ENCODE measurements at places on chromosomes 6 and 20.

- peak; percentile 71 for DNase-seq
These were observed 12.0 kb downstream of the STMN3 start for GRCh38 chr20:63641146-63641791.

DNA sequence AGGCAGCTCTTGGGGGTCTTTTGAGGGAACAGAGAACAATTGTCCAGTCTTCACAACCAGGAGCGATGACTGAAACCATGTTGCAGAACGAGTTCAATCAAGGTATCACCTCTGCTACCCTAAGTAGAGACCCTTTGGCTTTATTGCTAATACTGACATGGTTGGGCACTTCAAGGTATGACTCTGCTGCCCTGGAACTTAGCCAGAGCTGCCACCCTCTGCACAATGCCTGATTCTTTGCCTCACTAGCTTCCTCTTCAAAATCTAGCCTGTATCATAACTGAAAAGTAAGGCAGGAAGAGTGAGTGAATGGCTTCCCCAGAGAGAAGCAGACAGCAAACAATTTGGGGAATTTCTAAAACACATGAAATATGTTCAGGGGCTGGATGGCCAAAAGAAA, 592.7 kb upstream of the NRSN1 start:
- DNase-seq, result no peak

- DNase-seq, result no peak
These were observed 6.4 kb downstream of the RMND1 start for GRCh38 chr6:151445482-151445881.

- DNase-seq, result no peak
These were observed 461 bp upstream of the DCDC2 start for GRCh38 chr6:24358219-24358821.

DNA sequence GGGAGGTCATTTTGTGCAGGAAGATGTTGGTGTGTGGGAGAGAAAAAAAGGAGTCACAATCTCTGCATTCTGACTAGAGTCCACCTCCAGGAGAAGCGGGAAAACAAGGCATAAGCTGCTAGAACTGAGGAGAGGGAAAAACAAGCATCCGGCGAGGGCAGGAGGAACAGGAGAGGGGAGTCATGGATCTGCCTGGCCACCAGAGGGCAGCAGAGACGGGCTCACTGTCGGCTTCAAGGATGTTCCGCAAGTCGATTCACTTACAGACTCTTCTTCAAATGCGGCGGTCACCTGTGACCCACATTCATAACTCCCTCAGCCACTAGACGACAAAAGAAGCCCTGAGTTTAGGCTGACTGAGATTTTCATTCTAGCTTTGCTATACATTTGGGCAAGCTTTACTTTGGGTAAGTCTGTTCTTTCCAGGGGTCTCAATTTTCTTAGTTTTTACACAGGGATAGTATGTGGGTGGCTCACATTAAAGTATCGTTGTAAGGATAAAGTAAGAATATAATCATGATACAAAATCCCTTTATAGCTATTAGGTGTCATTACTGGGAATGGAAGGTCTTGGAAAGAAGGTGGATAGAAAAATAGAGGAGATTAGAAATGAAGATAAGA, 6.6 kb upstream of the BTNL2 start:
- DNase-seq, result peak; percentile 81

GRCh38 chr20:34634392-34634791, 42.5 kb downstream of the PIGU start:
- DNase-seq, result no peak

DNA sequence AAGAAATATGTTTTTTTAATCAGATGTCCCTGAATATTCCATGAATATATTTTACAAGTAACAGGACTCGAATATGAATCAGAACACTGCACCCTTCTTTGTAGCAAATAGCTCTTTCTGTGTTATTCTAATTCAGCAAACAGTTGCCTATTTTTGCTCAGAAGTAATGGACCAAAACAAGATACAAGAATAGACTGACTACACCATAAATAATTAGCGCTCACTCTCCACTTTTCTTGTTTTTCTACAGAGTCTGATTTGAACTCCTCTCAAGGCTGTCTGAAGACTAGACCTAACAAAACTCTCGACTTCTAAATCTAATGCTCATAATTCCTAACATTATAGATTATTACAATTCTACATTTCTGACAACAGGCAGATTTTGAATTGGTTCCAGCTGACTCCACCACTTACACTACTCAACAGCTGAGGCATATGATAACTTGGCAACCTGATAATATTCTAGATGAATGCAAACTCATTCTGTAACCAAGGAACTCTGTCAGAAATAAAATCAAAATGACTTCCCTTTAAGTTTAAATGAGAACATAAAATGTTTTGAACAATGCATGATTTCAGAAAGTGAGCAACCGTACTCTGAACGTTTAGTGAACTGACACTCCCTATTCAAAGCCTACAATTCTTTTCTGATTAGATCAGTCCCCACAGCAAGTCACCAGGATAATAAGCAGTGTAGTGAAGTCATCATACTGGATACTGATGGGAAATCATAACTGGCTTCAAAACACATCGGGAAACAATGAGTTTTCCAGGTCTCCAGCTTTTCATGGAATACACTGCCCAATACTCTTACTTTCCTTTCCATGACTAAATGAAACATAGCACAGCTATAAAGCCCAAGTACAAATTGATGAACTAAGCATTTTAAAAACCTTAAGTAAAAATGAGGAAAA, 114.2 kb upstream of the BEND6 start:
- DNase-seq, result no peak

Measured in stimulated activated naive CD8-positive, alpha-beta T cell treated with anti-CD3 and anti-CD28 coated beads, Interleukin-15, amount 100 ng/mL, for 72 hours (primary cell).